ENCODE measurements at places on chromosomes 6 and 20.
A peak's percentile ranks its signal among the peaks of the same experiment; 100 is the strongest.

GRCh38 chr6:136751991-136752390 lies 40.3 kb downstream of the MAP3K5 start:
- no peak for DNase-seq

DNA sequence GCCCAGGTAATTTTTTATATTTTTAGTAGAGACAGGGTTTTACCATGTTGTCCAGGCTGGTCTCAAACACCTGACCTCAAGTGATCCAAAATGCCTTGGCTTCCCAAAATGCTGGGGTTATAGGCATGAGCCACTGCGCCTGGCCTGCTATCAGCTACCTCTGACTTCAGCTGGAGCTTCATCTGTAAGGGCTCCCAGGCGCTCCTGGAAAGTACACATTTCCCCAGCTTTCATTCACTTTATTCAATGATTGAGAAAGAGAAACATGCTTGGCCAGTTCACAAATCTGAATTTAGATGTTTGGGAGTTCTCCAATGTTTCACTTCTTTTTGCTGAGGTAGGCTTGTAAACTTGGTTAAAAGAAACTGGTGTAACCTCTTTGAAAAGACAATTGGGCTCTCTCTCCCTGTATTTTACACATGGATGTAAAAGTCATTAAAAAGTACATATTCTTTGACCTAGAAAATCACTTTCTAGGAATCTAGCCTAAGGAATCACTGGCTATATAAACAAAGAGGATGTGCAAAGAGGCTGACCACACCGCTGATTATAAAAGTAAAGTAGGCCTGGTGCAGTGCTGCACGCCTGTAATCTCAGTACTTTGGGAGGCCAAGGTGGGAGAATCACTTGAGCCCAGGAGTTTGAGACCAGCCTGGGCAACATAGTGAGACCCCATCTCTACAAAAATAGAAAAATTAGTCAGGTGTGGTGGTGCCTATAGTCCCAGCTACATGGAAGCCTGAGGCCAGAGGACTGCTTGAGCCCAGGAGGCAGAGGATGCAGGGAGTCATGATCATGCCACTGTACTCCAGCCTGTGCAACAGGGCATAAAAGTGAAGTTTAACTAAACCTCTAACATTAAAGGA lies 128.9 kb downstream of the BACH2 start:
- DNase-seq: no peak

DNA sequence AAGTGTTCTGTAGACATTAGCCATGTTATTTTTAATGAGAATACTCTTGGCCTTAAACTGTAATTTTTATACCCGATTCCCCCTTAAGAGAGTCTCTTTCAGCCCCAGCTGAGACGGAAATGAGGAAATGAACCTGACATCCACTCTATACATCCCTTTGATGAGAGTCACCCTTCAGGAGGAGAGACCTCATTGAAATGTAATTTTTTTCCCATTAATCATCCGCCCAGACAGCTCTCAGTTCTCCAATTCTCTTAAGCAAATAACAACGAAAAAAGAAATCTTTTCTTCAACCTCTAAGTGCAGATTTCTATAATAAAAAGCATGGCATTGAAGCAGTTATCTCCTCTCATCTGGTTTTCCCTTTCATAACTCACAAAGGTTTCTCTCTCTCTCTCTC lies 243.8 kb upstream of the PMEPA1 start:
- no peak for DNase-seq

GRCh38 chr6:8269094-8269493 lies 166.3 kb downstream of the SLC35B3 start:
- no peak for DNase-seq

DNA sequence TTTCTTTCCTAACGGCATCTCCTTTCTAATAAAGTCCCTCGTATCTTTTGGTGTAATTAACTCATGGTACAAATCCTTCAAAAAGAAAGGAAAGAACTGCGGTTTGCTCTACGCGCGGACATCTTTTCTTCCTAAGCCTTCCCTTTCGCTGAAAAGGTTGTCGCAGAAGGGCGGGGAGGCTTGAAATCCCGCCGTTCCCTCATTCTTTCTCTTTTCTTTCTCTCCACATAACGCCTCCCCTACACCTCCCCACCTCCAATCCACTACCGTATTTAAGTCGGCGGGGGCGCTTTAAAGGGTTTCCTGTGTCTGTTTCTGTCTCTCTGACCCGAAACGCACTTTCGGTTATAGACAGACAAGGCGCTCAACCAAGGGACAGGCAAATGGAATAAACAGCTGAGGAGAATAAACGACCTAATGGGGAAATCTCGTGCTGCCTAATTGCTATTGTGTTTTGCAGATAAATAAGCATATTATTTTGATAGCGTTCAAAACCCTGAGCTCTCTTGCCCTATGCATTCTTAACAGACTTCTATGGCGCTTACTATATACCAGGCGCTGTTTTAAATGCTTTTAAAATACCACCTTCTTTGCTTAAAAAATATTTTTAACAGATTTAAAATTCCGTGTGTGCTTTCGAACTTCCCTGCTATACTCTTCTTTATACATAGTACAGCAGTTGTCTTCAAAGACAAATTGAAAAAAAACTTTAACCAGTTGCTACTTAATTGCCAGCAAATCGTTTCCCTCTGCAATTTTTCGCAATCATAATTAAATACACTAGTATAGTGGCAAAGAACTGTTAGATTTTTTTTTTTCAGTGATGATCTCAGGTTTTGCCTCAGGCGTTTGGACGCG lies 2.5 kb upstream of the HEY2 start:
- peak; percentile 35 for DNase-seq

DNA sequence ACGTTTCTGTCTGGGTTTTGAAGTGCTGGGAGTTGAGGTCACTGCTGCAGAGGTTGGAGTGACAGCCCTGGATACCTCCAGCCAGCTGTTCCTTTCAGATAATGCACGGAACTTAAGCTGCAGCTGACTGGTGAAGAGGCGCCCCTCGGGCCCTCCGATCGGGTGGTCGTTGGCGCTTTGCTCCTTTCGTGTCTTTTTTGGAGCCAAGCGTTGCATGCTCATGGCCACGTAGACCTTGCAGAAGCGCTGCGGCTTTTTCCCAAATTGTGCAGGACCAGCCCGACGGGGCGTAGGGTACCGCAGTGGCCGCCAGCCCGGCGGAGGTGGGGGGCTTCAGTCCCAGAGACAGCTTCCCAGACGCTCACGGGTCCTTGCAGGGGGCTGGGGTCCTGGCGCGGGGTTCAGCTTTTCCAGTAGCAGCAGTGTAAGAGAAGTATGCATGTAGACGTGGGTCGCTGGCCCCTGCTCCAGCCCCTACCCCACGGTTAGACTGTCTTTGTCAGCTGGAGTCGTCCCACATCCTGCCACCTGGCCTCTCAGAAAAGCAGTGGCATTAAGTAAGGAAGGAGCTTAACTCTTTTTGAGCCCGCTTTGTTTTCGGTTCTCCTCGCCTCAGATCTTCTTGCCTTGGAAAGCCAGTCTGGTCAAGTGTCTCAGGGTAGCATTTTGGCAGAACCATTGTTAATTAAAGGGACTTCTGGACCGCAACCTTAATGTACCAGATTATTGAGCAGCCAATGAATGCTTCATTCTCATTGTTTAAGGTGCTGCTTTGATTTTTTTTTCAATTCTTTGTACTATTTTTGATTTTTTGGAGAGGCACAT lies 838 bp downstream of the TNFAIP3 start:
- no peak for DNase-seq

- DNase-seq: no peak
Measured at GRCh38 chr6:108544606-108545005, 16.1 kb upstream of the FOXO3 start.

DNA sequence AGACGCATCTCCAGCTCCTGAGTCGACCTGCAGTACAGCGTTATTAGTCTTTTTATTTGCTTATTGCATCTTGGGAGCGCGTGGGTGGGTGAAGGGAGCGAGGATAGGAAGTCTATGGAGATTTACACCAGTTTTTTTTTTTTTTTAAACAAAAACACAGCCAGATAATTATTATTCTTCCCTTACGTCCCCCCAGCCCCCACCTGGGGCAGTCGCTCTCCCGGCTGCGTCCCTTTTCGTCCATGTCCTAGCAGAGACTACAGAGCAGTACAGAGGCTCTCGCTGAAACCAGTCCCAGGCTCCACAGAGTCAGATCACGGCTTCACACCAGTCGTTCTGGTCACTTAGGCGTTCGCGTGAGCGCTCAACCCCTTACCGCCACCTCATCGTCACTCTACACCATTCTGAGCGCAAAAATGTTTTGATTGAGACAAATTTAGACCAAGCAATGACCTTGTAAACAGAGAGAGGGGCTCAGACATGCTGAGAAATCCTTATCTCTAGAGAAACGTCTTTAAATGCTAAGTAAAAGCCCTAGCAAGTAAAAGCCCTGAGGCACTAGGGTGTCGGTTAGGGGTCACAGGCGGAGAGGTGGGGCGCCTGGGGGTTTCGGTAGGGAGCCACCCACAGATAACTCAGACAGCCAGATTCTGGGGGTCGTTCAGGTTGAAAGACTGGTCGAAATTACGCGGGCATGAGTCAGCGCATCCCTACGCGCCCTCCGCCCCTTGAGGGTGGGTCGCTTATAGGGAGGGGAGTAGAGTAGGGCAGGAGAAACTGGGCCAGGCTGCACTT lies 975 bp upstream of the PPT2 start:
- DNase-seq: peak; percentile 46

GRCh38 chr20:19009081-19009688 lies 195.6 kb downstream of the SCP2D1 start:
- no peak for DNase-seq

Data from fibroblast of mammary gland (primary cell).